ENCODE measurements at places on chromosomes 7 and 10. TPM values are rescaled to one million over a fixed set of nuclear protein-coding genes. Genes with fewer than 3 reads are reported as not detected.
A peak's percentile ranks its signal among the peaks of the same experiment; 100 is the strongest.

- H3K4me3 ChIP-seq: no peak overlapping the region
- no peak for DNase-seq
- no peaks in the 10 kb centered on the region for H3K27me3 ChIP-seq
- no peak overlapping the region for H3K27ac ChIP-seq
- no peaks in the 10 kb centered on the region for H3K36me3 ChIP-seq
- no peaks in the 10 kb centered on the region for H3K4me1 ChIP-seq
These were observed 48.0 kb downstream of the PUS7 start for GRCh38 chr7:105474045-105474444.

Gene RET
- 3.1 TPM for total RNA-seq

Gene LRMDA
- total RNA-seq: 23.2 TPM

- peak overlapping the region; percentile 99 for H3K4me3 ChIP-seq
- peak overlapping the region; percentile 100 for H3K27ac ChIP-seq
- H3K27me3 ChIP-seq: no peaks in the 10 kb centered on the region
- peak; percentile 97 for DNase-seq
- no peaks in the 10 kb centered on the region for H3K36me3 ChIP-seq
These were observed 724 bp downstream of the BBIP1 start for GRCh38 chr10:110918269-110918642.

Gene GNAT3
- total RNA-seq: not detected

All from kidney (tissue), 22 donors.